ENCODE measurements at places on chromosomes 5 and 9.

DNA sequence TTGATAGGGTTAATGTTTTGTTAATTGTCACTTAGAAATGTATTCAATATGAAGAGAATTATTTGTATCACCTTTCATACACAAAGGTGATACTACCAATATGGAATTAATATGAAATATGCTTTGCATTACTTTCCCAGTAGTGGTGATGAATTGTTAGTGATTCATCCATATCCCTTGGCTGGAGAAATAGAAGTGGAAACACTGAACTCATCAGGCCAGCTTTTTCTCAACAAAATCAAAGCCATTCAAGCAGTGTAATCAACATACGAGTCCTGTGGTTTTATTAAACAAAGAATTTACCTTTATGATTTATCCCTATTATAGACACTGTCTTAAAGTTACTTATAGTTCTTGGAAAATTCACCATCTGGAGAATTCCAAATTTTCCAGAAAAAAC is 264.0 kb upstream of the MEF2C start:
- no peak for DNase-seq

- DNase-seq: no peak
Observed at GRCh38 chr5:31196309-31196708, 2.8 kb downstream of the CDH6 start.

DNA sequence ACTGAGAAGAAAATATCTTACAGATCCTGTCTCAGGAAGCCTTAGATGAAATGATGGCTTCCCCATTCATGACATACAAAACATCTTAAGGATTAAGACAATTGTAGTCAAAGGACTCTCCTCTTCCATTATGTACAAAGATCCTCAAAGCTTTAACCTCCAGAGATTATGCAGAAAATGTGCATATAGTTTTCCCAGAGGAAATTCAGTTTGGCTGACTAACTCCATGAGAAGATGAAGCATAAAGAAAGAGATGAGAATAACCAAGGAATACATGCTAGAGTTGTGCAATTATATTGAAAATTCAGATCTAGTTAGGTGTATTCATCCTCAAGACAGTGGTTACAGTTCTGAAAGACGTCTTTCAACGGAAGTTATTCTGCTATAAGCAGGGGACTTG is 18.6 kb upstream of the NDUFS4 start:
- no peak for DNase-seq

- no peak for DNase-seq
Observed at GRCh38 chr9:74500584-74500924, 3.4 kb downstream of the RORB start.

DNA sequence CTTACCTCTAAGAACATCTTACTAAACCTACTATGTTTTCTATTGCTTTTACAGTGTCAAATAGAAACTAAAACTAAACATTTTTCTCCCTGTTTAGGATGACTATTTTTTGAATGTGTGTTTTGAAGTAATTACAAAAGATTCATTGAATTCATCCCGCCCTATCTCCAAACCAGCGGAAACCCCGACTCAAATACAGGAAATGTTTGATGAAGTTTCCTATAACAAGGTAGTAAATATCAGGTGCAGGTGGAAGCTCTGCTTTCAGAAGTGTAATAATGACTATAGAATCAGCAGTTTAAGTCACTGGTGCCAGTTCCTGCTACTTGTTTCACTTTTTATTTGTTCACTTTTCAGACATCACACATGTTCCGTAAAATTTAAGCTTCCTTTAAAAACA is 20.0 kb downstream of the ERAP2 start:
- no peak for DNase-seq

GRCh38 chr5:135042595-135042994 is 8.6 kb upstream of the PITX1 start:
- DNase-seq: no peak

- no peak for DNase-seq
Observed at GRCh38 chr5:38077652-38078051, 180.7 kb upstream of the EGFLAM start.

GRCh38 chr5:127170918-127171600 is 97.8 kb upstream of the C5orf63 start:
- DNase-seq: no peak

- no peak for DNase-seq
Observed at GRCh38 chr5:15577831-15578230, 77.9 kb downstream of the FBXL7 start.

DNA sequence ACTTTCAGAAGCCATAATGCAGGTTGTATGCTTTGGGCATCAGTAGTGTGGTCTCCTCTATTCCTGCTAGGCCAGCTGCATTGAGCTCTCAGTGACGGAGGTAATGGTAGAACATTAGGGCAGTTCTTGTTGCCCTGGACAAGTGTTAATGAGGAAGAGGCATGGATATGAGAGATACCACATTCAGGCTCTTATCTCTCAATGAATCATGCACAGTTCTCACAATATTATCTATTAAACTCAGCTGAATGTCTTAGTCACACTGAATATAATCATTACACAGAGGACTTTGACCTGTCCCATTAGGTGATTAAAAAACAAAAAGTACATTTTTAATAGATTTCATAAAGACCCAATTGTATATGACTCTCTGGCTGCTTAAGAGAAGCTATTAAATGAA is 76.6 kb upstream of the SSBP2 start:
- no peak for DNase-seq

GRCh38 chr9:36676778-36677485 is 104.2 kb downstream of the MELK start:
- DNase-seq: no peak

DNA sequence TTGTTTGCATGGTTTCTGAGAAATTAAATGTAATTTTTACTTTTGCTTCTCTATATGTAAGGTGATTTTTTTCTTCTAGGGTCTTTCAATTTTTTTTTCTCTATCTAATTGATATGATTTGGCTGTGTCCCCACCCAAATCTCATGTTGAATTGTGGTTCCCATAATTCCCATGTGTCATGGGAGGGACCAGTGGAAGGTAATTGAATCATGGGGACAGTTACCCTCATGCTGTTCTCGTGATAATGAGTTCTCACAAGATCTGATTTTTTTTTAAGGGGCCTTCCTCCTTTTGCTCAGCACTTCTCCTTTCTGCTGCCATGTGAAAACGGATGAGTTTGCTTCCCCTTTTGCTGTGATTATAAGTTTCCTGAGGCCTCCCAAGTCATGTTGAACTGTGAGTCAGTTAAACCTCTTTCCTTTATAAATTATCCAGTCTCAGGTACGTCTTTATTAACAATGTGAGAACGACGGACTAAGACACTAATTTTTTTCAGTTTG is 150.8 kb downstream of the MTRR start:
- DNase-seq: no peak

DNA sequence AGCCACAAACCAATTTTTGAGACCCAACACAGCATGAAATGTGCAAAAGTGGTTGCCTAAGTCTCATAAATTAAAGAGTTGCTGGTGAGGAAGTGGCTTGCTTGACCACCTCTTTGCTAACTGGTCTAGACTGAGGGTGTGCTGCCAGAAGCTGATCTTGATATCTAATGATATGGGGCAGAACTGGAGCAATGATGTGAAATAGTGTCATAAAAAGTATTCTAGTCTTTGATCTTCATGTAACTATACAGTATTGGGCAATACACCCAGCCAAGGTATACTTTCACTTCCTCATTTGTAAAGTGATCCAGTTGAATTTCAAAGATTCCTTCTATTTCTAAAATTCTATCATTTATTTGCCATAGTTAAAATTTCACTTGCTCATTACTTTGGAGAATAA is 5.9 kb upstream of the YTHDC2 start:
- no peak for DNase-seq

DNA sequence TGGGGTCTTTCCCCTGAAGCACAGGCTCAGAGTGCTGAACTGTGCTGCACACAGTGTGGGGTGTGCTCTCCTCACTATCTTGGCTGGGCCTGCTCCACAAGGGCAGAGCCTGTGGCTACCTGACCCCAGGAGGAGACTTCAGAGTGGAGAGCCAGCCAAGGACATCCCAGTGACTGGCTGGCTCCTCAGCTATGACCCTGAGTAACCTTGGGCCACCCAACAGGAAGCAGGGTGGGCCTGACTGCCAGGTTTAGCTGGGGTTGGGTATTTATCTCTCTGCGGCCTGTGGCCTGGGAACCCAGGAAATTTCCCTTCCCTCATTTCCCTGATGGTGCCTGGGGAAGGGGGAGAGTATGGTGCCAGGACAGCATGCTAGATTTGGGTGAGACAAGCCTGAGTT is 2.1 kb upstream of the EEIG1 start:
- no peak for DNase-seq

- no peak for DNase-seq
Observed at GRCh38 chr9:1870915-1871314, 144.2 kb upstream of the SMARCA2 start.

GRCh38 chr5:151935135-151935695 is 10.6 kb upstream of the GLRA1 start:
- no peak for DNase-seq

GRCh38 chr9:107984956-107985355 is 495.4 kb upstream of the KLF4 start:
- no peak for DNase-seq

GRCh38 chr5:110903966-110904365 is 165.2 kb downstream of the SLC25A46 start:
- no peak for DNase-seq

- DNase-seq: no peak
Observed at GRCh38 chr5:142796492-142797109, 26.4 kb downstream of the ARHGAP26 start.

All from suprapubic skin (tissue), 4 donors.